ENCODE measurements at places on chromosomes 7 and 10.

DNA sequence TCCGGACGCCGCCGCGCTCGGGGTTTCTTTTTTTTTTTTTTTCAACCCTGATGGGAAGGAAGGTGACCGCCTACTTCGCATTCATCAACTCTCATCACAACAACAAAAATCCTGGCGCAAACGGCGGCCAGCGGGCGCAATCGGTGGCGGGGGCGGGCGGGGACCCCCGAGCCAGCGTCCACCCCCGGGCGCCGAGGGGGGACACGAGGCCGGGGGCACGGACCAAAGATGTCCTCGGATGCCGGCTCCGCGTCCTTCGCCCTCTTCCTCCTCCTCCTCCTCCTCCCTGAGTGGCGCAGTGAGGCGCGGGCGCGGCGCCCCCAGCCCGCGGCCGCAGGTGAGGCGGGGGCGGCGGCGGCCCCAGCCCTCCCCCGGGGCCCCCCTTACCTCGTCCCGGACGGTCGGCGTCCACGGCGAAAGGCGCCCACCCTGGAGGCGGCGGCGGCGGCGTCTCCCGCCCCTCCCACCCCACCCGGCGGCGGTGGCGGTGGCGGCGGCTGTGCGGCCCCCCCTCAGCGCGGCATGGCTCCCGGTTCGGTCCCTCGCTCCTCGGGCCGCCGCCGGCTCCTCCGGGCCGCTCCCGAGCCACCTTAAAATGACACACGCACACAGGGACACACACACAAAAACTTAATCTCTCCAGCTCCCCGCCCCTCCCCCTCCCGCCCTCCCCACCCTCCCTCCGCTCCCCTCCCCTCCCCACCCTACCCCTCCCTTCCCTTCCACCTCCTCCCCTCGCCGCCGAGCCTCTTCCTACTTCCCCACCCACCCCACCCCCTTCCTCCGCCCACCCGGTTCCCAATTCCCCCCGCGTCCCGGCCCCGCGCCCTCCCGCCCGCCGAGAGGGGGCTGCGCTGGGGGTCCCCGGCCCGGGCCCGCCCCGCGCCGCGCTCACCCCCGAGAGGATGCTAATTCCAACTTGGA lies at the start of gene CTBP2:
Gene CTBP2 (minus strand): TSS at position 632 of the 924 bp plus-strand sequence.
- no peak for DNase-seq

- DNase-seq, result no peak
These were observed 154.9 kb upstream of the C7orf33 start for GRCh38 chr7:148435715-148436114.

- DNase-seq, result no peak
These were observed 381.8 kb upstream of the SORCS1 start for GRCh38 chr10:107546284-107546683.

DNA sequence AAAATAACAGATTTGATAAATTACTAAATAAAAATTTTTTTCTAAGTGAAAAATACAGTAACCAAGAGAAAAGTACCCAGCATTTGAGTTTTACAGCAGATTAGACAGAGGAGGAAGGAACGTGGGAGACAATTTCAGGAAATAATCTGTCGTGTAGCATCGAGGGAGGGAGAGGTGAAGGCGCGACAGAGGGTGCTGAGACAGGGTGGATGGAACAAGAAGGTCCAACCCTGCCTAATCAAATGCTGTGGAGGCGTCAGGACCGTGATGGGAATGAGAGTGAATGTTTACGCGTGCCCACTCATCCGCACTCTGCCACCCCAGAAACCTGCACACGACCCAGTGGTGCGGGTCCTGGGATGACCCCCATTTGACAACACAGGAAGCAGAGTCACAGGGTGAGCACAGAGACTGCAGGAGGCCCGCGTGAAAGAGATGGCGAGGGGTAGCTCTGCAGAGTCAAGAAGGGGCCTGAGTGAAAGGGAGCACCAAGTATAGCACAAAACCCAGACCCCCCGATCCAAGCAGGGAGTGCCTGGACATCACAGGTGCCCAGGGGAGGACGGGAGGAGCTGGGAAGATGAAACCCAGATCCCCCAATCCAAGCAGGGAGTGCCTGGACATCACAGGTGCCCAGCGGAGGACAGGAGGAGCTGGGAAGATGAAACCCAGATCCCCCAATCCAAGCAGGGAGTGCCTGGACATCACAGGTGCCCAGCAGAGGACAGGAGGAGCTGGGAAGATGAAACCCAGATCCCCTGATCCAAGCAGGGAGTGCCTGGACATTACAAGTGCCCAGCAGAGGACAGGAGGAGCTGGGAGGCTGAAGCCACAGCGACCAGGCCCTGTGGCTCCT lies 558.9 kb downstream of the DNAJB6 start:
- DNase-seq, result no peak
